ENCODE measurements at places on chromosomes 5 and 9. TPM values are rescaled to one million over a fixed set of nuclear protein-coding genes. Genes with fewer than 3 reads are reported as not detected.

GRCh38 chr5:58582019-58582802 is 664 bp upstream of the RAB3C start:
- no peak for DNase-seq

DNA sequence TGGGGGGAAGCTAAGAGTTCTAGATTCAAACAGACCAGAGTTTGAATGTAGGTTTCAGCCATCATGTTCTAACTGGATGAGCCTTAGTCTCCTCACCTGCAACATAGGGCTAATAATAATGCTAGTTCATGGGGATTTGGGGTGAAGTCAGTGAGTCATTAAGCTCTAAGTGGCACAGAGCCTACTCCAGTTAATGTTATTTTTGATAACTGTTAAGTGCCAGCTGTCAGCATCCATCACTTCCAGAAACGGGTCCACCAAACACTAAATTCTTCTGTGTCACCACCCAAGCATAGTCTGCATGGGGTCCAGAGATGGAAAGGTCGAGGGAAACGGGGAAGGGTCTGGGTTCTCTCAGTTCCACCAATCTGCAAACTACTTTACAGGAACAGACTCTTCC is 1.8 kb upstream of the TSC1 start:
- DNase-seq: no peak

DNA sequence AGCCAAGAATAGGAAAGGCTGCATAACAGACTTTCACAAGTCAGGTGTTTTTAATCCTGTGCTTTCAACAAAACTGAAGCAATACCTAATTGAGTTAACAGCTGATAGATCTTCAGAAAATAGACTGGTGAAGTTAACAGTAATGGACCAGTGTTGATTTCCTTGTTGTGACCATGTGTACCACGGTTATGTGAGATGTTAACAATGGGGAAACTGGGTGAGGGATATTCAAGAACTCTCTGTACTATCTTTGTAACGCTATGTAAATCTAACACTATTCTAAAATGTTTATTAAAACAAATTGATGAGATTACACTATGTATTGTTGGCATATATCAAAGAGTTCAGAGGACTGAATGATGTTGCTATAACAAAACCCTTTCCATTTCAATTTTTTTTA is 36.9 kb downstream of the MACROH2A1 start:
- no peak for DNase-seq

DNA sequence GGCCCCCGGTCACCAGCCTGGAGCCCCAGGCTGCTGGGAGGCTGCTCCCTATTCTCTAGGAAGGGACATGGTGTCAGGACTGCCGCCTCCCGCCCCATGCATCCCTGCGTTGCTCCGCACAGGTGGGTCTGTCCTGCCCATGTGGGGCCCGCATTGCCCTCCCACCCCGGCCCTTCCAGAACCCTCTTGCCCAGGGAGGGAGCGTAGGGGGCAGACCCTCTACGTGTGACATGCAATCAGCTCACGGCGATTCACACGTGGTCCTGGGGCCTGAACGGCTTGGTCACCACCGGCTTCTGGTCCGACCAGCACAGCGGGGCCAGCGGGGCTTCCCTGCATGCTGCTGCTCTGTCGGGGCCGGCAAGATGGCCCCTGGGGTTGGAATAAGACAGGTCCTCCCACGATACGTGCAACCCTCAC is 9.4 kb downstream of the SLC6A19 start:
- DNase-seq: no peak

DNA sequence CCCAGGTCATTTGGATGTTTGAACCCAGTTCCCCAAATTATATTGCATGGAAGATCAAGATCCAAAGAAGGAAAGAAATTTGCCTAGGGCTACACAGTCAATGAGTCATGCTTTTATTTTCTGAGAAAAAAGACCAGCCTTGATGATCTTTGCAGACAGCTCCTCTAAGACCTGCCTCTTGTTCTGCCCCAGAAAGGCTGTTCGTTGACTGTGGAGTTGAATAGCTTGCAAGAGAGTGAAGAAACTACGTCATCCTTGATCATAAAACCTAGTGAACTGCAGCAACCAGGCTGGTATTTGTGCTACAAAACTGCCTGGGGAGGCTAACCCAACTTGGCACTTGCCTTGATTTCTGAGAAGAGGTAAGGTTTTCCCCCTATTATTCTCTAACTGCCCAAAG is 263.9 kb downstream of the PAPPA start:
- DNase-seq: no peak

DNA sequence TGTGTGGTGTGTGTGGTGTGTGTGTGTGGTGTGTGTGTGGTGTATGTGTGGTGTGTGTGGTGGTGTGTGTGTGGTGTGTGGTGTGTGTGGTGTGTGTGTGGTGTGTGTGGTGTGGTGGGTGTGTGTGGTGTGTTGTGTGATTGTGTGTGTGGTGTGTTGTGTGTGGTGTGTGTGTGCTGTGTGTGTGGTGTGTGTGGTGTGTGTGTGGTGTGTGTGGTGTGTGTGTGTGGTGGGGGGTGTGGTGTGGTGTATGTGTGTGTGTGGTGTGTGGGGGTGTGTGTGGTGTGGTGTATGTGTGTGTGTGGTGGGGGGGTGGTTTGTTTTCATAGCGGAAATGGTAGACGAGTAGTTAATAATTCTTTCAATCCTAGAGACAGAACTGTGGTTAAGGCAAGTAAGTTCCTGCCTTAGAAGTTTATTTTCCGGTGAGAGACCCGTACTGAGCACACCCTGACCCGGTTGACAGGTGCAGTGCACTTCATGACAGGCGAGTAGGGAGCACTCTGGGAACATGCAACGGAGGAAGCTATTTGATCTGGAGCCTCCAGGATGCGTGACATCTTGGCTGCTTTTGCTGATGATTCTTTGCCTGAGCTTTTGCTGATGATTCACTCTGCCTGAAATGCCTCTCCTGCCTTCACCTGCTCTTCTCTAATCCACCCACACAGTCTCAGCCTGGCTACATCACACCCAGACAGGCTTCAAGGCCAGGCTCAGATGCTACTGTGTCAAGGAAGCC is 21.7 kb upstream of the FAT2 start:
- DNase-seq: peak; percentile 65

- no peak for DNase-seq
Observed at GRCh38 chr5:77957-78804, 13.8 kb upstream of the PLEKHG4B start.

GRCh38 chr5:176762489-176762888 is 47.9 kb upstream of the UNC5A start:
- peak; percentile 3 for DNase-seq

DNA sequence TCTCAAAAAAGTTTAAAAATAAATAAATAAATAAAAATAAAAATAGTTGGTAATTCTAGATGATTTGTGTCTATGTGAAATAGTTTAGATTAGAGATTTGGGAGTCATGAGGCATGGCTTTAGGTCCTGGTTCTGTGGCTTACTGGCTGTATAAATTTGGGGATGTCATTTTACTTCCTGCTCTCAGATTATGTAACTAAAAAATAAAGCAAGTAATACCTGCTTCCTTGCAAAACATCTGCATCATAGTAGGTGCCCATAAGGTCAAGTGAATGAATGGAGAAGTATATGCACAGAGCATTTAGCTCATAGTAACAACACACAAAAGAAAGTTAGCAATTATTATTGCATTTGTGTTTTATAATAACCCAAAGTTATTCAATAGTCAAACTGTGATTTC is 287.7 kb upstream of the TLE4 start:
- DNase-seq: no peak

GRCh38 chr5:77898385-77898784 is 122.2 kb upstream of the TBCA start:
- DNase-seq: no peak

DNA sequence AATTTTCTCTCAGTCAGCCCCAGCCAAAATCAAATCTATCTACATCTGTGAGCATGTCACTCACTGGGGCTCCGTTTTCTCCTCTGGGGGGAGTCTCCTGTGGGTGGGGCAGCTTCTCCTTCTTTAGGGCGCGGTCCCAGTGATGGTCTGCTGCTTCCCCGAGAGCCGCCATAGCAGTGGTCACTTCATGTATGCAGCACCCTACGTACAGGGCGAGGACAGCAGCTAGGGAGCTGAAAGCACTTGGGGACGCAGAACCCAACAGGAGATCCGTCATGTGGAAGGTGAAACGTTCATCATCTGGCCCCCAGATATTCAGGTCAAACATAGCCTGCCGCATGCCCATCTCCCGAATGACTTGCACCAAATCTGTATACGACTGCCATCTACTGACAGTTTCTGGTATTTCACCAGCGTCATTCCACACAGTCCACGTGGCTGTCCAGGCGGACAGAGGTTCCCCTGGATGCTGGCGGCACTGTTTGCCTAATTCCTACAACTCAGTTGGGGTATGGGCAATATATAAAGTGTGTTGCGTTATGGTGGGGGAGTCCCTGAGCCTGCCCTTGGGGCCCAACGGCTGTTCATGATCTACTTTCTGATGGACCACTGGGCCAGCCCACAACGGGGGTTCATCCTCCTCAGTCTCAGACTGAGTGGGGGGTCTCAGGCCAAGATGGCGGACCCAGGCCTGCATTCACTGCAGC is 795.0 kb downstream of the EFNA5 start:
- DNase-seq: no peak

DNA sequence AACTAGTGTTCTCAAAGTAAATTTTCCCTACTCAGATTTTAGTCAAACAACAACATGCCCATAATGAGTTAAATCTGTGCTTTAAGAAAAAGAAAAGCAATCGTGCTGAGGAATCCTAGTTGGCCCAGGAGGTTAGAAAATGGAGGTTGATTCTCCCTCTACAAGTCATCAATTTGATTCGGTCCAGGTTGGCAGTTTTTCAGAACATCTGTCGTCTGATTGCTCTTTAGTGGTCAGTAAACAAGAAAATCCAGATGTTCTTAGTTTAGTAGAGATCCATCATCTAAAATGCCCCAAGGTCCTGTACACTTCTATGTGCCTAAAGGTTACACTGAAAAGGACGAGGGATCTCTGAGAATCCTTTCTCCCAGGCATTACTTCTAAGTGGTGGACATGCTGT is 659.2 kb downstream of the MTRR start:
- DNase-seq: no peak

GRCh38 chr5:152864447-152864846 is 459.4 kb upstream of the NMUR2 start:
- no peak for DNase-seq

- DNase-seq: no peak
Observed at GRCh38 chr5:143036146-143036927, 266.2 kb downstream of the ARHGAP26 start.

DNA sequence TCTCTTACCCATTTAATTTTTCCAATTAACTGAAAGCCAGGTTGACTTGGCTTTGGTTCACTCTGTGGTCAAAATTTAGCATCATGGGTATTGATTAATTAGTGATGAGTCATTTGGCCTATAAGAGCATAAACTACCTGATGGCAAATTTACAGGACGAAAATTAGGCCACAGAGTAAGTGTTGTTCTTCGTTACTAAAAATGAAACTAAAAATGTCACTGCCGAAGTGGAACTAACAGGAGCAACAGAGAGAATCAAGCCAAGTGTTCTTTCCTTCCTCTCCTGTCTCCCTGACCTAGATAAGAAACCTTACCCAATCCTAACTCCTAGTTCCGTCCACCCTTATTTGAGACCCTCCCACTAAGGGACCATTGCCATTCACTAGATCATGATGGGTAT is 176.9 kb downstream of the RAB3C start:
- no peak for DNase-seq

DNA sequence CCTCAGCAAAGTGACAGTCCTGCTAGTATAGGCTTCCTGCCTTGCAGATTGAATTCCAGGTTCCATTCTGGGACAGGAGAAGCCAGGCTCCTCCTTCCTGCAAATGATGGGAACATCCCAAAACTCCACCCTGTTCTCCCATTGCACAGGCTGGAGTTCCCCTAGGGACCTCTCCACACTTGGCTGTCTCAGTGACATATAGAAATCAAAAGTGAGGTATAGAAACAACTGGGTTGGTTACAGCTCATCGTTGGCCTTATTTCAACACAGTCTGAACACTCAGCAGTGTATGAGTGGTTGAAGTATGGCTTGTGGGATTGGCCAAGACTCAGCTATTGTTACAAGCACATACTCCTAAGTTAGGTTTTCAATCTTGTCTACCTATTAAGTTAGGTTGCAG is 157.8 kb upstream of the FTMT start:
- no peak for DNase-seq

GRCh38 chr5:139756971-139757370 is 38.6 kb upstream of the PSD2 start:
- no peak for DNase-seq

DNA sequence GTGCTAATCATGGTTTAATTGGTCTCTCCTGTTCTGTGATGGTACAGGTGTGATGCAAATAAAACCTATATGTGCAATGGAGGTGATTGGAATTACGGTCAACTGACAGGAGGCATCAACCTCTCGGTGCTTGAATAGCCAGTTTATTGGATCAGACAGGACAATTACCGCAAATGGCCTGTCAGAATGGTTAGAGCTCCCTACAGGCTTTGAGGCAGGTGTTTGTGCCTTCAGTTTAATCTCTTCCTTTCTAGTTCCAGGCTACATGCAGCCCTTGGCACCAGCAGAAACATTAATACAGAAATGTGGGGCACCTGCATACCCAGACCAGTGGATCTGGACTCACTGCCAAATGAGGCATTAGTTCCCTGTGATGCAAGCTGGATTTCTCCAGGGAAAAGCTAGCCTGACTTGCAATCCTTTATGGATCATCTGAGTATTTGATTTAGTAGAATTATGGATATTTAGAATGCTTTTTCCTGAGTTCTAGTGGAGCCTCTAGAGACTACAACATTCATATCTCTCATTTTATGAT is 128.6 kb downstream of the MAT2B start:
- no peak for DNase-seq

- DNase-seq: no peak
Observed at GRCh38 chr5:68389618-68390017, 174.1 kb downstream of the PIK3R1 start.

DNA sequence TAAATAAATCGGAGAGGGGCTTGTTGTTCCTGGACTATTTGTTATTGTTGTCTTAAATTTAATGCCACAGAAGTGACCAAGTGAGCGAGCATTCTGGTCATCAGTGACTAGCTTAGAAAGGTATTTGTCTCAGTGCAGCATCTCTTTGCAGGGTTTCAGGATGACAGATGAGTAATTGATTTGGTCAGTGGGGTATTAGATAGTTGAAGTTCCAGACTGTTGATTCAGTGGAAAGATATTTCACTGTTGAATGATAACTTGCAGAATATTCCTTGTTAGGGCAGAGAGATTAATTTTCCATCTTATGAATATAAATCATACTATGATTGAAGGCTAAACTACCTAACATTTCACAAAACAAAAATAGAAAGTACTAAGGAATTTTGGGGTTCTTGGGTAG is 122.4 kb downstream of the TRIO start:
- no peak for DNase-seq

DNA sequence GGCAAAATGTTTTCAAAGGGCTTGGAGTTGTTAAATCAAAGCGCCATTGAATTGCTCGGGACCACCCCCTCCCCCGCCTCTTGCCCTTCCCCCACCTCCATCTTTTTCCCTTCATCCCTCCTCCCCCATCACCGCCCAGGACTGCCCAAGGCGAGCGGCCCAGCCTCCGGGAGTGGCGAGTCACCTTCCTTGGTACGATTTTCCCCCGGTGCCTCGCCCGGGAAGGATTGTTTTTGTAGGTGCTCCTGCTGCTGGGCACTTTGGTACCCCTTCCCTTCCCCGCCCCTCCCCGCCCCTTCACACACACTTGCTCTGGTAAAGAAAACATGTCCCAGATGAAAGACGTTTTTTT is 61.2 kb downstream of the TMEM174 start:
- no peak for DNase-seq

Gene ADCY2
- not detected for total RNA-seq

Gene ACTBL2
- total RNA-seq: not detected

Gene EGFL7
- total RNA-seq: 0.61 TPM

Gene PCDHGA11
- total RNA-seq: 0.09 TPM

Gene AK8
- not detected for total RNA-seq

Gene ADAMTS2
- not detected for total RNA-seq

All from activated naive CD4-positive, alpha-beta T cell treated with anti-CD3 and anti-CD28 coated beads, Interleukin-2, amount 50 U/mL, for 72 hours (primary cell).